NCI-H345 (cell line): ENCODE measurements at places on chromosomes 1 and 21.

GRCh38 chr1:50415235-50416149, 7.8 kb downstream of the DMRTA2 start:
- DNase-seq = no peak

- DNase-seq = no peak
Observed at GRCh38 chr1:43683560-43683959, 23.8 kb upstream of the ST3GAL3 start.

GRCh38 chr1:202069662-202070061, 53.1 kb upstream of the GPR37L1 start:
- DNase-seq = peak; percentile 82

DNA sequence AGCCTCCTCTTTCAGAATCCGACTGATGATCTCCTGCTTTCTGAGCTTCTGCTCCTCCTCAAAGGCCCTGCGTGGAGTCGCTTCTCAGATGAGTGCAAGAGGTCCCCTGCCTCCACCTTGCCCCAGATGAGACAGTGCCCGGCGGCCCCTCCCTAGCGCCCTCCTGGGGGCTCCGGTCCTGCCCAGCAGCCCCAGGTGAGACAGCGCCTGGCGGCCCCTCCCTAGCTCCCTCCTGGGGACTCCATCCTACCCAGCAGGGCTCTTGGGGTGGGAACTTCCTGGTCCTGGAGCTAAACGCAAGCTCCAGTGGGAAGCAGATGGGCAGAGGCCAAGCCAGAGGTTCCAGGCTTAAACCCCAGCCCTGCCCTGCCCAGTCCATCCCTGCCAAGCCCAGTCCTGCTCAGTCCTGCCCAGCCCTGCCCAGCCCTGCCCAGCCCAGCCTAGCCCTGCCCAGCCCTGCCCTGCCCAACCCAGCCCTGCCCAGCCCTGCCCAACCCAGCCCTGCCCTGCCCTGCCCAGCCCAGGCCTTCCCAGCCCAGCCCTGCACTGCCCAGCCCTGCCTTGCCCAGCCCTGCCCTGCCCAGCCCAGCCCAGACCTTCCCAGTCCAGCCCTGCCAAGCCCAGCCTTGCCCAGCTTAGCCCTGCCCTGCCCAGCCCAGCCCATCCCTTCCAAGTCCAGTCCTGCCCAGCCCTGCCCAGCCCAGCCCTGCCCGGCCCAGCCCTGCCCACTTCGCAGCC, 34.6 kb downstream of the CFAP74 start:
- no peak for DNase-seq

DNA sequence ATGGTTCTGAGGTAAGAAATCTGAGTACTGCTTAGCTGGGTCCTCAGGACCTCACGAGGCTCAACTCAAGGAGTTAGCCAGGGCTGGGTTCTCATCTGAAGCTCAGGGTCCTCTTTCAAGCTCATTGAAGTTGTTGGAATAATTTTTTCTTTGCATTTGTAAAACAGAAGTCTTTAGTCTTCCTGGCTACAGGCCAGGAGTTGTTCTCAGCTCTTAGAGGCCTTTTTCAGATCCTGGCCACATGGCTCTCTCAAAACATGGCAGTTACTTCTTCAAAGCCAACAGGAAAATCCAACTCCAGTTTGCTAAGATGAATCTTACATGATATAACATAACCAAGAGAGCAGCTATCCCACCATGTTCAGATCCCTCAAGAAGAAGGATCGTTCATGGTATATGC, 92.3 kb upstream of the CHODL start:
- no peak for DNase-seq

DNA sequence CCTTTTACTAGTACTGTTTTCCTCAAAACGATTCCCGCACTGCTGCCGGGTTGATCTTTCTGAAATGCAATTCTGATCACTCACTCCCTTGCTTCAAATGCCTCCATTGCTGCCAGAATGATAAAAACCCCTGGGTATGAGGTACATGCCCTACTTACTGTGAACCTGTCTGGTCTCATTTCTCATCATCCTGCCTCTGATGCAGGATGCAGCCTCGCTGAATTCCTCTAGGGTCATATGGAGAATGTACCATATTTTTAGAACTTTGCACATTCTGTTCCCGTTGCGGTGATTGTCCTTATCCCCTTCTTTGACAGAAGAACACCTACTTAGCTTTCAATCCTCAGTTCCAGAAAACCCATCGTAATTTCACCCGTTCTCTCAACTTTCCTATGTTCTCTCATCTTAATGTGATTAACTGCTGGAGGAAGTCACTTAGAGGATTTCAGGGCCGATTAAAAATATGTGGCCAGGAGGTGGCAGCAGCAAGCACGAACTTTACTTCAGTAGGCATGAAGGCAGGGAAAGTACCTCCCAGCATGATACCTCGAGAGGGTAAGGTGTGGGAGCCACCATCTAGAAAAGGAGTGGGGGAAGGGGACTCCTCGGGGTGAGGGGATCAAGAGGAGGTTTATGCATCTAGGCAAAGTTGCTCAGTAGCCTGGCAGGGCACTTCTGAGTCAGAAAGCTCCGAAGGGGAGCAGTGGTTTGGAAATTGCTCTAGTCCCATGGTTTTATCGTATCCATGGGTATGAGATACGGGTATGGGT, 361.5 kb upstream of the ZP4 start:
- DNase-seq = no peak

DNA sequence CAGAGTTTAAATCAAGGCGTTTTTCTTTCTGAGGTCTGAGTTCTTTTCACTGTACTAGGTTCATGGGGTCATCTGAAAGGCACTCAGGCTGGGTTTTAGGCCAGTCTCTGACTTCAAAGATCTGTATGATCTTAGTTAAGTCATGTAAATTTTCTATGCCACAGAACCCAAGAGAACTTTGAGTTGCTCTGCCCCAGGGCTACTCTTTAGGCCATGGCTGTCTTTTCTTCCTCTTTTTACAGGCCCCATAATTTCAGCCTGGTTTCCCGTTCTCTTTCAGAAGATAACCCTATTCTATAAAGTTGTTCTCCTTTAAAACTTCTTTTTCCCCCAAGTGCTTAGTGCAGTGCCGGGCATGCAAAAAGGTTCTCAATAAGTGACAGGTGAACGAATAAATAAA, 26.1 kb downstream of the METTL13 start:
- DNase-seq = no peak

DNA sequence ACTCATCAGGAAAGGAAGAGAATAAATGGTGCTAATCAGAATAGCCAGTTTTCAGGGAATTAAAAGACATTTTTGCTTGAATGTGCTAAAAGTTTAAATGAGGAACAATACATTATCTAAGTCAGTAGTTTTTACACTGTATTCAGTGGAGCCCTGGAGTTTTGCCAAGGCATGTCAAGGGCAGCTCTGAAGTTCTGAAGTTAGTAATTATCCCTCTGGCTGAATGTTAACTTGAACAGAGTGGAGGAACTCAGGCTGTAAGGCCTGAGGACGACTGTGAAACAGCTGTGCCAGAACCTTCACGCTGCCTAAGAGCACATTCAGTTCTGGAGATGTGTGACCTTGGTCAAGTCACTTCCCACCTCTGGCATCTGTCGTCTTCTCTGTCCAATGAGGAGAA, 68.1 kb downstream of the EDEM3 start:
- no peak for DNase-seq

DNA sequence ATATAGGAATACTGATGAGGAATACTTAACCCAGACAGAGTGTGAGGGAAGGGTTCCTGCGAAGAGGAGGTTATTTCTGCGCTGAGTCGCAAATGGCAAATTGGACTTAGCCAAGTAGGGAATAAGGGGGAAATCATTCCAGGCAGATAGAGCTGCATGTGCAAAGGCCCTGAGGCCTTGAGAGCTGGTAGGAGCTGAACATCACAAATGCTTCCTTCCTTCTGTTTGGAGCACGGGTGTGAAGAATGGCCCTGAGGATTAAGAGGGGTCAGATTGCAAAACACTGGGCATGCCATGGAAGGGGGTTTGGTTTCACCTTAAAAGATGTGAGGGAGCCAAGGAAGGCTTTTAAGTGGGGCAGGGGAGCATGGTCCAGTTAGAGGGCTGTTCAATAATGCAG, 12.4 kb downstream of the IER5 start:
- no peak for DNase-seq

GRCh38 chr1:60835649-60836048, 246.7 kb upstream of the NFIA start:
- DNase-seq = peak; percentile 46

DNA sequence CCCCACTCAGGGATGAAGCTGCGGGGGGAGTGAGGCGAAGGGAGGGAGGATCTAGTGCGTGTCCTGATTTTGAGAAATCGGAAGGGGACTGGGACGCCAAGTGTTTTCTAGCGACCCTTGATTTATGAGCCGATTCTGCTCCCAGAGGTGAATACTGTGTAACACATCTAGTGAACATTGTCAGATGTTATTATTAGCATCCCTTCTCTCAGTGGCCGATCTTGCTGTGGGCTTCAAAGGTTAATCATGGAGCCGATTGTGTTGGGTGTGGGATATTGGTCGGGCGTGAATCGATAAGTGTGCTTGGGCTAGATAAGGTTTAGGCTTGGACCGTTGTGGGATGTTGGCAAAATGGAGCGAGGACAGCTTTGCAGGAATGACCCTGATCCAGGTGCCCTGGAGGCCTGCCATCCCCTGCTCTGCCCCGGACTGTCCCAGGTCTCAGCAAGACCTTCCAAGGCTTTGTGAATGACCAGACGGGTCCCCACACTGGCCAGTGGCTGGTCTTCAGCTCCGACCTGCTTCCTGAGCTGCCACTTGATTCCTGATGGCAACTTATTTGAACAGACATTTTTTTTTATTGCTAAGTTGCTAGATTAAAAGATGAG, 2.2 kb downstream of the AJAP1 start:
- no peak for DNase-seq

GRCh38 chr1:156927215-156928042, 7.0 kb downstream of the LRRC71 start:
- peak; percentile 81 for DNase-seq

DNA sequence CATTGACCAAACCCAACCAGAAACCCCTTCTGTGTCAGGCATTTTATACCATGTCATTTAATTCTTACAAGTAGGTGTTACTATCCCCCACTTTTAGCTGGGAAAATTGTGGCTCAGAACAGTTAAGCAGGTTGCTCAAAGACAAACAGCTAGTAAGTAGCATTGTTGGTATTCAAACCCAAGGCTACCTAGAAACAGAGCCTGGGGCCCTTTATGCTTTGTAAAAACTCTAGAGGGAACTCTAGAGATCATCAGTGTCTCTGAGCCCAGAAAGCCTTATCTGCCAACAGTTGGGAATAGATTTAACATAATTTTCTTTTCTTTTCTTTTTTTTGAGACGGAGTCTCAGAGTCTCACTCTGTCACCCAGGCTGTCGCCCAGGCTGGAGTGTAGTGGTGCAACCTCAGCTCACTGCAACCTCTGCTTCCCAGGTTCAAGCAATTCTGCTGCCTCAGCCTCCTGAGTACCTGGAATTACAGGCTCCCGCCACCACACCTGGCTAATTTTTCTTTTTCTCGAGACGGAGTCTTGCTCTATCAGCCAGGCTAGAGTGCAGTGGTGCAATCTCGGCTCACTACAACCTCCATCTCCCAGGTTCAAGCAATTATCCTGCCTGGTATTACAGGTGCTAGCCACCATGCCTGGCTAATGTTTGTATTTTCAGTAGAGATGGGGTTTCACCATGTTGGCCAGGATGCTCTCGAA, 48.5 kb upstream of the OSBPL9 start:
- DNase-seq = no peak
